ENCODE measurements at places on chromosomes 7 and 10. TPM values are rescaled to one million over a fixed set of nuclear protein-coding genes. Genes with fewer than 3 reads are reported as not detected.

Gene SORCS1
- total RNA-seq, result not detected

Gene ZNF503
- 0.07 TPM for total RNA-seq

Gene UBE2H
- 15.3 TPM for total RNA-seq

Gene ZNF518A
- 15.0 TPM for total RNA-seq

Gene EDRF1
- 32.5 TPM for total RNA-seq

Data from CD8-positive, alpha-beta memory T cell (primary cell).